Stimulated activated memory B cell treated with anti-CD40 and anti-IgM and Interleukin-4, amounts not matched to agents 10 μg/mL and 1 μg/mL and 100 μg/mL, for 72 hours (primary cell): ENCODE measurements at places on chromosomes 1 and 21.

DNA sequence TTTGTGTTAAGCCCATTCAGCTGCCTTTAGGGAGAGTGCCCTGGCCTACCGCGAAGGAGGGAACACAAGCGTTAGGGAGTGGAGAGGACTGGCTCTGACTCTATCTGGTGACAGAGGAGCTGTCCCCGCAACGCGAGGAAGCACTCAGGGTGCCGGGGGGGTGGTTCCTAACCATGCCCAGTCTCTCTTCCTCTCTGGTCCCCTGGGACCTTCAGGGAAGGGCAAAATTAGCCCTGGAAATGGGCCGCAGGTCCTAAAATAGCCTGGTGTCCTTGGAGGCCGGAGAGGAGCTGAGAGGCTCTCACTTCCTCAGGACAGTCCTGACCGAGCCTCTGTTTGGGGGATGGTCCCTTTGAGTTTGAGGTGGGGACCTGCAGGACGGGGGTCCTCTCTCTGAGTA, 5.8 kb downstream of the SLC45A1 start:
- H3K4me1 ChIP-seq, result peaks cover 2% of the 10 kb centered on the region
- ATAC-seq, result peak; percentile 51
- H3K27me3 ChIP-seq, result peaks cover 3% of the 10 kb centered on the region
- H3K36me3 ChIP-seq, result no peaks in the 10 kb centered on the region
- no peak overlapping the region for H3K27ac ChIP-seq
- H3K4me3 ChIP-seq, result no peak overlapping the region

- H3K4me1 ChIP-seq, result peaks cover 20% of the 10 kb centered on the region
- H3K27ac ChIP-seq, result no peak overlapping the region
- peaks cover 23% of the 10 kb centered on the region for H3K36me3 ChIP-seq
- no peak for ATAC-seq
- H3K27me3 ChIP-seq, result no peaks in the 10 kb centered on the region
- no peak overlapping the region for H3K4me3 ChIP-seq
Measured at GRCh38 chr1:227782226-227782625, 33.2 kb upstream of the PRSS38 start.

DNA sequence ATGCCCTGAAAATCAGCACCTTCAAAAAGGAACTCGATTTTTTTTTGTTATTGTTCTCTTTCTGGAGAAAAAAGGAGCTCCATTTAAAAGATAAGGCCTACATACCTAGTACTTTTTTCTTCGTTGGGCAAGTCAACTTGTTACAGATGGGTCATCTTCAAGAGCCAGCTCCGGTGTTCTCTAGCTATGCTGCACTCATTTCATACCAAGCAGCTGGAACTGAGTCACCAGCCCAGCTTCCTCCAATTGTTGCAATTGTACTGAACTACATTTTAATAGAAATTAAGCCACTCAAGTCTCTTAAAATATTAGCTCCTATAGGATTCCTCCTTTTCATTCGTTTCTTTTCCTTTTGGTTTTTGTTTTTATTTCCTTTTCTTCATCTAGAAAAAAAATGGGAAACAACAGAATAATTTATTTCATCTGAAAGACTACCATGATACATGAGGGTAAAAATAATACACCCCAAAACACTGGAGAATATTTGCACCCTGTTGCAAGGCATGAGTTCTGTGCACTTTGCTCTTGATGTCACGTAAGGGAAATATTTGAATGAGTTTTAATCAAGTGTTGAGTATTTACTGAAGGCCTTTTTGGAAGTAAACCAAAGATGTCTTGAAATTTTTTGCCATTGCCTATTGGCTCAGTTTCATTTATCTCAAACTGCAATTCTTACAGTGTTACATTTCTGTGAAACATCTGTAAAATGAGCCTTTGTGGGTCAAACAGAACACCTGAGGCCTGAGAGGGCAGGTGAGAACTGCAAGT, 60.5 kb downstream of the CLIC4 start:
- H3K27ac ChIP-seq, result no peak overlapping the region
- no peak for ATAC-seq
- H3K27me3 ChIP-seq, result no peaks in the 10 kb centered on the region
- peaks cover 42% of the 10 kb centered on the region for H3K4me1 ChIP-seq

DNA sequence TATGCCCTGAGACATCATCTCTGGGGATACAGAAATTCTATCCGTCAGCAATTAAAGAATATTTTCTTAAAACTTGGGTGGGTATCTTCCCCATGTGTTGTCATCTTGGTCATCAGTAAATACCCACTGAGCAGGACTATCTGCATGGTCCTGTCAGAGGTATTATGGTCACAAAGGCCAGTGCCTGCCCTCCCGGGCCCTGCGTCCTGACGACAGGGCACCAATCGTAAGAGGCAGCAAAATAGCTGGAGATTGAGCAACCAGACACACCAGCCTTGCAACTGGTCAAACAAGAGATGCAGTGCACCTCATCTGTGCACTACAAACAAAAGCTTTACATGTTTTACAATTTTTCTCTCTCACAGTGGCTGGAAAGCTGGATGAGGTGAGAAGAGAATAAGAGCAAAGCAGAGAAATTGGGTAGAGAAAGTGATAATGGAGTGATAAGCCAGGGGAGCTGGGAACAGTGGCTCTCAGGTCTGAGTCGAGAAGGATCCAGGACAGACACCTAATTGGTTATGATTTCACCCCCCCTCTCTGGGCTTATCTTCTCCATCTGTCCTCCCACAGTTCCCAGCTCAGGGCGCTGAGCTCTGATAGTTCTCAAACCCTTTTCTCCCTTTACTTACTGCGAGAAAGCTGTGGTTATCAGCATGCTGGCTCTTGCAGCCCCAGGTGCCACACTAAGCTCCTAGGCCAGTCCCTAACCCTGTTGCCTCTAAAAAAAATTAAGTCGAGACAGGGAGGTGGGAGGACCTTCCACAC, 8.8 kb upstream of the SRP9 start:
- peaks cover 16% of the 10 kb centered on the region for H3K4me1 ChIP-seq
- ATAC-seq, result no peak
- no peaks in the 10 kb centered on the region for H3K36me3 ChIP-seq
- H3K27me3 ChIP-seq, result peaks cover 10% of the 10 kb centered on the region
- H3K27ac ChIP-seq, result no peak overlapping the region

DNA sequence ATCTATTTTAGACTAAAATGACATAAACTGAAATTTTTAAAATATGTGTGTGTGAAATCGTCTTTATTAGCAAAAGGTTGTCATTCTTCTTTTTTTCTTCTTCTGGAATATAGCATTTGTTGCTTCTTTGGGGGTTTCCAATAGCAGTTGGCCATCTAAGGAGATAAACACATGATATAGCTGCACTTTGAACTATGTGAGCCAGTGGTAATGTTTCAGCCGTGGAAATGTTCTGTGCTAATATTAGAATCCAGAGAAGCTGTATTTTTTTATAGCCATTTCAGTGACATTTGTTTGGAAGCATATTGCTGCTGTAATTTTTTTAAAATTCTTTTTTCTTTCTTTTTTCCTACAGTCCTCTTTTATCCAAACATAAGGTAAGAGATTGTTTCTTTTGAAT, 75.1 kb downstream of the CNST start:
- no peak overlapping the region for H3K27ac ChIP-seq
